ENCODE measurements at places on chromosomes 7 and 10. TPM values are rescaled to one million over a fixed set of nuclear protein-coding genes. Genes with fewer than 3 reads are reported as not detected.

DNA sequence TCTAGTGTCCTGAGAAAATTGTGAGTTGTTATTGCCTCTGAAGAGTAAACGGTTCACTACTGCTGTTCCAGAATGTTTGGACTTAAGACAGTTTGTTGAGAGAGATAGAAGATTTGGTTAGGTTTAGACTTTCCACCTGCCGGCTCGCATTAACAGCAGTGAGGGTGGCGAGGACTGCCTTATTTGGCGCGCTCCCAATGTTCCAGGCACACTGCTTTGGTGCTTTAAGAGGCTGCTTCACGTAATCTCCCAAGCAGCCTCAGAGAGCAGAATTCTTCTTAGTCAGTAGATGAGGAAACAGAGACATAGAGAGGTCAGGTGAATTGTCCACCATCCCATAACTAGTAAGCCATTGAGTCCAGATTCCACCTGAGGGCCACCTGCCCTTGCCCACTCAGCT lies 41.1 kb downstream of the GLRX3 start:
- H3K4me3 ChIP-seq: no peak overlapping the region
- no peaks in the 10 kb centered on the region for H3K27me3 ChIP-seq
- no peaks in the 10 kb centered on the region for H3K36me3 ChIP-seq
- no peaks in the 10 kb centered on the region for H3K4me1 ChIP-seq

DNA sequence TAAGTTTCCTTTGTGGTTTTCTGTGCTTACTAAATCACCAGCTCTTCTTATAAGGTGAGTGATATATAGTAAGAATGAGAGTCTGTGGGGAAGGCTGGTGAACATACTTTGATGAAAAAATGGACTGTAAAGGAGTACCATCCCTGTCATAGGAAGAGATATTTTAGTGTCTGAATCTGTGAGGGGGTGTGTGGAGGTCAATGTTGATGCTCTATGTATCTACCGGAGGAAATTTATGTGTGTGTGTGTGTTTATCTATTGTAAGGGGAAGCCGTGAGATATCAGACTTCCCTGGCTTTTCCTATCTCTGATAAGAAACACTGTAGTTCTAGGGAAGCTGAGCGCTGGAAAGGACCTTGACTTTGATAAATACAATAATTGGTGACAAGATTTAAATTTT lies 179.0 kb downstream of the PCDH15 start:
- no peak overlapping the region for H3K4me3 ChIP-seq
- no peak overlapping the region for H3K27ac ChIP-seq
- no peaks in the 10 kb centered on the region for H3K36me3 ChIP-seq
- H3K27me3 ChIP-seq: no peaks in the 10 kb centered on the region
- H3K4me1 ChIP-seq: no peaks in the 10 kb centered on the region

GRCh38 chr7:132472463-132473120 lies 103.7 kb downstream of the PLXNA4 start:
- no peak for DNase-seq
- no peaks in the 10 kb centered on the region for H3K4me1 ChIP-seq
- H3K4me3 ChIP-seq: no peak overlapping the region
- H3K27ac ChIP-seq: no peak overlapping the region

DNA sequence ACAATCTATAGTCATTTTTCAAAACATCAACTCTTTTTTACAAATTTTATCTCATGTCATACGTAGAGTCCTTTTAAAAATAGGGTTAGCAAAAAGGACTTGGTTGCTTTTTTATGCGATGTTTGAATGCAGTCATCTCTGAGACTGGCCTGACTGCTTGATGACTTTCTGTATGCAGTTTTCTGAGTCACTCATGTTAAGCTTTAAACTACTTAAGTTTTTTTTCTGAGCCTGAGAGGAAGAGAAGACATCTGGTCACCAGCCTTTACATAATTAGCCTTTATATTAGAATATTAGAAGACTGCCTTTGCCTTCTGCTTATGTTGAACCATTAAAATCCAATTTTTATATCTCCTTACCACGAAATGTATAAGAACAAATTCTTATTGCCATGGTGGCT lies 834.4 kb upstream of the MBL2 start:
- peaks cover 5% of the 10 kb centered on the region for H3K4me1 ChIP-seq
- no peak overlapping the region for H3K27ac ChIP-seq
- H3K36me3 ChIP-seq: no peaks in the 10 kb centered on the region
- no peaks in the 10 kb centered on the region for H3K27me3 ChIP-seq
- no peak overlapping the region for H3K4me3 ChIP-seq

DNA sequence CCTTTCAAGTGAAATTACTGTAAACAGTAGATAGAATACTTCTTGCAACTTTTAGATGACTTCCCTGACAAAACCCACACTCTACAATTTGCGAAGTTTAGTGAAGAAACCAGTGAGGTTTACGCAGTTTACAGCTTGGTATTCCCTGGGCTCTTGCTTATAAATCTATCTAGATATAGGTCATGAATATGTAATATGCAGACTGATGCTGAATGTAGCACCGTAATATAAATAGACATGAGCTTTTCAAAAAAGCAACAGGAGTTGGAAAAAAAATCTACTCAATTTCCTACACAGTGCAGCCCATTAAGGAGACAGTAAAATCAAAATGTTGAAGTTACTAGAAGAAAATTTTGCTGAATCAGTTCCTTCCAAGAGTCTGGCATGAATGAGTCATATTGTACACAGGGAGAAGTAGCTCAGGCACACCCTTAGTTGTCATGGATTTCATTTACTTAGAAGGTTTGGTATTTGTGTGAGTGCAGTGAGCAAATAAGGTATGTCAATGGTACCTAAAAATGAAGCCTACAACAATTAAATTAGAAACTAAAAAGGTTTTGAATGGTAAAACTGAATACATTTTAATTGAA lies 67.7 kb upstream of the NEUROD6 start:
- H3K36me3 ChIP-seq: no peaks in the 10 kb centered on the region
- H3K27me3 ChIP-seq: no peaks in the 10 kb centered on the region
- H3K27ac ChIP-seq: no peak overlapping the region
- H3K4me1 ChIP-seq: no peaks in the 10 kb centered on the region
- DNase-seq: no peak
- no peak overlapping the region for H3K4me3 ChIP-seq

Gene SLC29A3
- 0.75 TPM for total RNA-seq

DNA sequence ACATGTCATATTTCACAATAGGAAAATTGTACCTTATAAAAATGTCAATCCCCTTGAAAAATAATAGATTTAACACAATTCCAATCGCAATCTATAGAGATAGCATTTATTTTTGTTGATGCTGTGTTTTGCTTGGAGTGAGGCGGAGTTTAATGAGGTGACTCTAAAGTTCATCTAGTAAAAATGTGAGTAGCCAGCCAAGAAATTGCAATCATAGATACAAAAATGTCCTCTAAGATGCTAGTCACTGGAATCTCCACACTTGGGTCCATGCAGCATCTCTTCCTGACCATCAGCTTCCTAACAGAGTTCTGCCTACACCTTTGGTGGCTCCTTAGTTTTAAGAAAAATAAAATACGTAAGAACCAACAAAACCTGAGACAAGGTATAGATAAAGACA lies 44.9 kb downstream of the GLI3 start:
- H3K4me3 ChIP-seq: no peak overlapping the region
- H3K4me1 ChIP-seq: no peaks in the 10 kb centered on the region
- H3K27me3 ChIP-seq: no peaks in the 10 kb centered on the region
- H3K36me3 ChIP-seq: no peaks in the 10 kb centered on the region
- DNase-seq: no peak

- peaks cover 5% of the 10 kb centered on the region for H3K36me3 ChIP-seq
- H3K4me1 ChIP-seq: peaks cover 11% of the 10 kb centered on the region
These were observed 10.3 kb downstream of the SFXN3 start for GRCh38 chr10:101041252-101041761.

DNA sequence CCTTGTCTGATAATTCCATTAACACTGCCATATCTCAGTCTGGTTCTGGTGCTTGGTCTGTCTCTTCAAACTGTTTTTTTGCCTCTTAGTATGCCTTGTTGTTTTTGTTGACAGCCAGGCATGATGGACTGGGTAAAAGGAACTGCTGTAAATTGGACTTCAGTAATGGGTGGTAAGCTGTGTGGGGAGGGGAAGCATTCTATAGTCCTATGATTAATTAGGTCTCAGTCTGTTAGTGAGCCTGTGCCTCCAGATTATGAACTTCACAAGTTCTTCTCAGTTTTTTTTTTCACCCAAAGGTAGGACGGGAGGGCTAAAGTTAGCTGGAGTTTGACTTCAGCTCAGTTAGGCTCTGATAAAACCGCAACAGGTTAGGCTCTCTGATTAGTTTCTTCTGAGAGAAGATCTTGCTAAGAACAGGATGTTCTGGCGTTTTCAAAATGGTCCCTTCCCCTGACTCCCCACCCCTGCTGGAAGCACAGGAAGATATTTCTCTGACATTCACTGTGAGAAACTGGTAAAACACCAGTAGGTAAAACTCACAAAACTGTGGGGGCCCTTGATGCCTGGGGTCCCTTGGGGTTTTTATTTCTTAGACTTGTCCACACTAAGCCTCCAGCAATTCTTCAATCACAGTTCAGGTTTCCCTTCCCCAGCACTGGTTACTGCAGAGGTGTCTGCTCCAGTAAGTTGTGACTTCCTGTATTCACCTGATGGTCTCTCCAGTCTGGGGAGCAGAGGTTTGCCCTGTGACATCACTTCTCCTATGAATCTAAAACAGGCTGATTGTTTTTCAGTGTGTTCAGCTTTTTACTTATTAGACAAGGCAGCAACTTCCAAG lies 43.3 kb upstream of the CCDC71L start:
- H3K4me3 ChIP-seq: no peak overlapping the region
- H3K4me1 ChIP-seq: no peaks in the 10 kb centered on the region
- H3K27me3 ChIP-seq: no peaks in the 10 kb centered on the region

DNA sequence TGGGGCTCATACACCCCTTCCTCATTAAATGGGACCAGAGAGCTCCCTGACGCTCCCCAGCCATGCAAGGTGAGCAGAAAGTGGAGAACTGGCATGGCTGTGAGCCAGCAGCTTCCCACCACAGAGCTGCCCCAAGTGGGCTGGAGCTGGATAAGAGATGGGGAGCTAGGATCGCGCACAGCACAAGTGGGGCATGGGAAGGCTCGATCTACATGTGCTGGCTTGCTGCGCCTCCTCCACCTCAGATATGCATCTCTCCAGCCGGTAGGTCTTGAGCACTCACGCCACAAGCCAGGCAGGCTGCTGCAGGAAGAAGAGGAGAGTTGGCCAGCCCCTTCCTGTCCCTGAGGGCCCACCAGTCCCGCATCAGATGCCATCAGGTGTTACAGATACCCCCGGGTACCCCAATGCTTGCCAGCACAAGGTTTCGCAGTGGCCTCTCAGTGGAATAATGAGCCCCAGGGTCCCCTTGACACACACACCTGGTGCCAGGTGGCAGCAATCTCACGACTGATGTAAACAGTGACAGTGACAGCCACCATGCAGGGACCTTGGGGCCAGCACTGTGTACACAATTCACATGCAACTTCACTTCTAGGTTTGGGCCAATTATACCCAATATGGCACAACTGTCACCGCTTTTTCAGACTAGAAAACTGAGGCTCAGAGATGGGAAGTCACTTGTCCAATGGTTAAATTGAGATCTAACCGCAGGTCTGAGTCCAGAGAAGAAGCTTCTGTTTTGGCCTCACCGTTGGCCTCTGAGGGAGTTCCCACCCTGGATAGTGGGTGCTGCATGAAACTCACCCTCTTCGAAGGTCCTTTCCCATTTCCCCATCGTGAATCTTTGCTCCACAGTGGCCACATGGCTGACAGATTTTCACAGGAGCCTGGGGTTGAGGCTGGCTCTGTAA lies 79.3 kb downstream of the OAT start:
- no peak for DNase-seq
- no peak overlapping the region for H3K27ac ChIP-seq
- H3K4me3 ChIP-seq: no peak overlapping the region
- no peaks in the 10 kb centered on the region for H3K36me3 ChIP-seq
- H3K27me3 ChIP-seq: no peaks in the 10 kb centered on the region

GRCh38 chr10:58967551-58968388 lies 208.7 kb upstream of the PHYHIPL start:
- no peaks in the 10 kb centered on the region for H3K27me3 ChIP-seq
- H3K4me3 ChIP-seq: no peak overlapping the region
- H3K27ac ChIP-seq: no peak overlapping the region
- H3K4me1 ChIP-seq: no peaks in the 10 kb centered on the region

Data from transverse colon (tissue), 4 donors.